NCI-H526 treated with DMSO at 0.1 percent for 48 hours (cell line): ENCODE measurements at places on chromosomes 5 and 9.
A peak's percentile ranks its signal among the peaks of the same experiment; 100 is the strongest.

DNA sequence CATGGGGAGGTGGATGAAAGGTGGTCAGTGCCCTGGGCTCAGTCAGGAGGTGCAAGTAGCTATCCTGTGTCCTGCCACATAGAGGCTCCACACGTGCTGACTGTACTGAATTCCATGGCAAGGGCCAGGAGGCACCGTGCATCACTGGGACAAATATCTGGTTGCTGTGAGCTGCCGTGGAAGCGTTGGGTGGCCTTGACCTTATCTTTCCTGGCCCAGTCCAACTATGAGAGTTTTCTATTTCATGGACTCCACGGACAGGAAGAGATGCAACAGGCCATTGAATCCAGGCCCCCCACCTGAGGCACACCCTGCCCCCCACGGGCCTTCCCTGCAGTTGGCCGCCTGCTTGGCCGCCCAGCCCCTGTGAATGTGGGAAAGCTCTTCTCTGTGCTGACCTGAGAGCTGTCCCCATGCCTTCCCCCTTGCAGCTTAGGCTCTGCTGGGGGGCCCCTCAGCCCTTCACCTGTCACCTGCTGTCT lies 1.7 kb downstream of the GRHPR start:
- no peak for DNase-seq

DNA sequence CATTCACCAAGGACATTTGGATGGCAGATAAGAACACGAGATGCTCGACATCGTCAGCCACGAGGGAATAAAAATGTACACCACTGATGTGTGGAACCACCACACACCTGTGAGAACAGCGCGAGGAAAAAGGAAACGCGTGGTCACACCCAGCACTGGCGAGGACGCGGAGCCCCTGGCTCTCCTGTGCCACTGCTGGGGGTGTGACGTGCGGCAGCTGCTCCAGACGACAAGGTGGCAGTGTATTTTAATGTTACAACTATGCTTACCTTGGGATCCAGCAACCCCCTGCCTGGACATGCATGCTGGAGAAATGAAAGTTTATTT lies 13.6 kb upstream of the CEP72 start:
- DNase-seq = no peak

DNA sequence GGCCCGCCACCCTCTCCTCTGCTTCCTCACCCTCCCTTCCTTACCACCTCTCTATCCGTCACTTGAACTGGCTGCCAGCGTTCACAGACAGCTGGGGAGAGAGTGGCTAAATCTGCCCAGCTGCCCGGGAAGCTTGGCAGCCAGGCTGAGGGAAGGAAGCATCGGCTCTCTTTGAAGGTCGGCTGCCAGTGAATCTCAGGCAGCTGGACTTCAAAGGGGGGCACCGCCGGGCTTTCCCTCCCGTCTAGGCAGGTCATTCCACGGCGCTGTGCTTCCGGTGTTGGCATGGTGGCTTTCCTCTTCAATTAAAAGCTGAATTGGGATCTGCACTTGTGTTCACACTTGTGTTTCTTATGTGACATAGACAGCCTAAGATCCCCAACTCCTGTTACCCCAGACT lies 174.0 kb downstream of the GDNF start:
- DNase-seq = no peak

DNA sequence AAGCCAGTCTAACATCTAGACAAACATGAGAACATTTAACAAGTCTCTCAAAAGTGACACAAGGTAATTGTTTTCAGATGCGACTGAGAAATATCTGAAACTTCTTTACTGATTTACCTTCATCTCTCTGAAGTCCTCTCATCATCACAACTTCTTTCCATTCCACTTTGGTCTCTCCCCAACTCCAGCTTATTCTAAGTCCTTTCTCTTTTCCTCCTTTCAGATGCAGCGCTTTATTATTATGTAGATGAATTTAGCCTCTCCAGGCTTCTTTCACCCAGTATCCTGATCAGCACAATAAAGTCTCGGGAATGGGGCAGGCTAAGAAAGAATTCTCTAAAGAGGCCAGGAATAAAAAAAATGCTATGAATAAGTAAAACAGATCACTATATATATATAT lies 128.0 kb downstream of the KCTD16 start:
- no peak for DNase-seq

DNA sequence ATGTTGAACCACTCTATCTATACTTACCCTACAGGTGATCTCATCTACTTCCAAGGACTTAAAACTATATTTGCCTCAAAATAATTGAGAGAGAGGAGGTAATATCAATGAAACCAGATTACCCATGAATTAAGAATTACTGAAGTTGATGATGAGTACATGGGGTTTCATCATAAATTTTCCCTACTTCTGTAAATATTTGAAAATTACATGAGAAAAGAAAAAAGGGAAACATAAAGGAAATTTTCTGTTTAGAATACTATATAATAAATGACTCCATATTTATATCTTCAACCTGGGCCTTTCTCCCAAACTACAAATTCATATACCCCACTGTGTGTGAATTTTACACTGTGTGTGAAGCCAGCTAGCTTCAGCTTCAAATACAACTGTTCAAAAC lies 2.6 kb downstream of the TSTD2 start:
- DNase-seq = no peak

GRCh38 chr5:176532795-176533194 lies 4.4 kb downstream of the RNF44 start:
- no peak for DNase-seq

DNA sequence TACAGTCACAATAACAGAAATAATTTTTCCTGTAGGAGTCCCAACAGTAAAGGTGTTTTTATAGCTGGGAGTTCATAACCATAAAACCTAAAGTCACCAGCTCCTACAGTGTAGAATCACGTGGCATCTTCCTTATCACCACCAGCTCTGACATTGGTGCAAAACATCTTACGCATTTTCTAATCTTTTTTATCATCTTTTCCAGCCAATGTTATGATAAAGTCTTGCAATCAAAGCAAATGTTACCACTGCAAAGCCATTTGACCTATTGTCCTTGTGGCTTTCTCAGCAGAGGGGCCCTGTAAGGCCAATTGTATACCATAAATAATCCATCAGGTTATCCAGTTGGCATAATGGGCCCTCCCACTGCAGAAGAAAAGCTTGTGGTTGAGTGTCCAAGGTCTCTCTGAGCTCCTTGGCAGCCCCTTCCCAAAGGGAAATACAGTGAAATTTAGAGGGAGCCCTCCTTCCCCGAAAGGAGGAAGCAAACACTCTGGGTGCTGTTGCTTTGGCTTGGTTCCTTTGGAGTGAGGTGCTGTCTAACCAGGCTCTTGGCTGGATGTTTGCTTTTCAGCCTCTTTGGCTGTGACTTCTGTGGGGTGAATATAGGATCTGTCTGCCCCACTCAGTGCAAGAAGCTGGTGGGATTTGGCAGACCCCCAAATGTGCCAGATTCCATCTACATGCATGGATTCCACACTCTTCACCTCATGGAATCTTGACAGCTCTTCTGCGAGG lies 29.3 kb upstream of the CPEB4 start:
- no peak for DNase-seq

DNA sequence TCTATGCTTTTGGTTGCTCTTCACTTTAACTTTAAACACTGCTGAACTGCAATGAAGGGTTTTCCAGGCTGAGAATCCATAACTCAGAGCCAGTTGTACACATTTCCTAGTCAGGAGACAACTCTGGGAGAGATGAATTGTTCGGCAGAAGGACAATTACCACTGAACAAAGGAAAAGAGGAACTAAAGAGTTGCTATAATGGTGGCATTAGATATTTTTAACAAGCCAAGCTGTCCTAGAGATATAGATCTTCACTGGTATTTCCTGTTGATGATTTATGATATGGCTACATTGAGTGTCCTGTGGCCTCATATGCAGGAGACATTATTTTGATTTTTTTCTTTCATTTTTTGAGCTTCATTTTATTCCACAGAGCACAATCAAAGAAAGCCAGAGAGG lies 219.1 kb upstream of the PCSK5 start:
- no peak for DNase-seq

DNA sequence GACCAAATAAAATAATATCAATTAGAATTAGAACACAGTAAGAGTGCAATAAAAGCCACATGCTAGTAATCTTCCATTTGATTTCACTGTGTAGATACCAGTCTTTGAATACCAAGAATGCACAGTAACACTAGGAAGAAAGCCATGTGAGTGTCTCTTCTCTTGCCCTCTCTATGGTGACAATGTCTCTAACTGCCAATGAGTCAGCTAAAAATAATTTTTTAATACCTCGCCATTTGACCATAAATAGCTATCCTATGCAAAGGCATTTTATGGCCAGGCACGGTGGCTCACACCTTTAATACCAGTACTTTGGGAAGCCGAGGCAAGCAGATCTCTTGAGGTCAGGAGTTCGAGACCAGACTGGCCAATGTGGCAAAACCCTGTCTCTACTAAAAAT lies 30.6 kb downstream of the EDIL3 start:
- DNase-seq = no peak

DNA sequence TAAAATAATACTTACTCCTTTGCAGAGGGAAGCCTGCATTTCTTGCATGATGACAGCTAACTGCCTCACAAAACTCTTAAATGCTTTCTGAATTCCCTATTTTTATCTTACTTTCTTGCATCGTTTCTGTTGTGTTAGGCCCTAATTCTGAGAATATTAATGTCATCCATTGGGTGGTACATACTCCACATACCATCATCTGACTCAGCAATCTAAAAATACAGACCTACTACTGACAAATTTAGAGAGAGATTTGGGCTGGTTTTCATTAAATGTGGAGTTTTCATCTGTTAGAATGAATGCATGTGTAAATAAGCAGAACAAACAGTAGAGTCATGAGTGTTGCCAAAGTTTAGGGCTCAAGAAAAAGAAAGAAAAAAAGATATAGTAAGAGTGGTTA lies 26.5 kb upstream of the KCNN2 start:
- DNase-seq = no peak

DNA sequence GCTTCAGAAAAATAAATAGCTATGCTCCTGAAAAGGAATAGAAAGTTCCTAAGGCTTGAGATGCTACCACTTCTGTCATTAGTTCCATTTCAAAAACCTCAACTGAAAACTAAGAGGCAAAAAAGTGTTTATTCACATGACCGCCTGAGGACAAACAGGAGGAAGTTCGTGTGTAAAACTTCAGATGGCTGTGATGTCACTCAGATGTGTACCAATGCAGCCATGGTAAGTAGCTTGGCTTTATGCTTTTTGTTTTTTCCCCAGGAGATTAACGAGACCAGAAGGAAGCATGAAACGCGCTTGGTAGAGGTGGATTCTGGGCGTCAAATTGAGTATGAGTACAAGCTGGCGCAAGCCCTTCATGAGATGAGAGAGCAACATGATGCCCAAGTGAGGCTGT lies 33.0 kb downstream of the LMNB1 start:
- no peak for DNase-seq

- DNase-seq = no peak
Measured at GRCh38 chr9:127132921-127133647, 10.6 kb upstream of the ANGPTL2 start.

- DNase-seq = no peak
Measured at GRCh38 chr9:111063332-111063731, 25.1 kb upstream of the LPAR1 start.

DNA sequence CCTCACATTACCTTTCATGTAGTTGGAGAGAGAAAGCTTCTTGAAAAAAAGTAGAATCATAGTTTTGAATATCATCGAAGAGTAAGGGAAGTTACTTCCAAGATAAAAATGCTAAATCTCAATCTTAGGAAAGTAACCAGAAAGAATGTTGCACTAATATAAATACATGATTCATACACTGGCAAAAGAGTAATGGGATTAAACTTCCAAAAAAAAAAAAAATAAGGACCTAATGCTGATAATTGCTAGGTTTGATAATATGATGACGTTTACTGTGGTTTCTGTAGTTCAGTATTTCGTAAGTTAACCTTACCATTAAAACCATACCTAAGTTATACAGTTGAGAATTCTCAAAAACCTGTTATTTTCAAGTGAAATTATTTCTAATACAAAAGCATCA lies 573.8 kb upstream of the CDH9 start:
- no peak for DNase-seq

DNA sequence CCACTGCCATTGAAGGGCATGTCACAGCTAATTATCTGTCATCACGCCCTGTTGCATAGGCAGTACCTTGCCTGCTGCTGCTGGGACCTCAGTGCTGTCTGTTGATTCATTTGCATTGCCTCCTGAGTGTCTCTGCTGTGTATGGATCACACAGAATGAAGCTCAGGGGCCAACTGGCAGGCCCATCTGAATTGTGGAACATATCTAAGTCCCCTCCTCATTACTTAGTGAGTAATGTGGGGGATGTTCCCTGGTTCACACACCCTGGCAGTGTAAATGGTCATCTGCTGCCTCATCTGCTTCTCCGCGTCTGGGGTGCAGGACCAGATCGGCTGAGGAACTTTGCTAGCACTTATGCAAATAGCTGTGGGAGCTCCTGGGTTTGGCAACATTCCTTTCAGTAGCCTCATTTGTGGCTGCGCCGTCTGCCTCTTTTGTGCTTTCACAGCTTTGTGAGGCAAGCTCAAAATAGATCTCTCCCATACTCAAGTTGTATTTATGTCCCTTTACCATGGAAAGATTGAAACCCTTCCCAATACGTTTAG lies 25.4 kb downstream of the TYRP1 start:
- peak; percentile 90 for DNase-seq

GRCh38 chr5:54390539-54391031 lies 64.9 kb upstream of the HSPB3 start:
- DNase-seq = no peak

- no peak for DNase-seq
Measured at GRCh38 chr9:90103771-90104170, 499.0 kb downstream of the GADD45G start.

- no peak for DNase-seq
Measured at GRCh38 chr9:136140966-136141365, 22.3 kb upstream of the TMEM250 start.

GRCh38 chr9:37949576-37949975 lies 45.6 kb upstream of the SLC25A51 start:
- DNase-seq = no peak

DNA sequence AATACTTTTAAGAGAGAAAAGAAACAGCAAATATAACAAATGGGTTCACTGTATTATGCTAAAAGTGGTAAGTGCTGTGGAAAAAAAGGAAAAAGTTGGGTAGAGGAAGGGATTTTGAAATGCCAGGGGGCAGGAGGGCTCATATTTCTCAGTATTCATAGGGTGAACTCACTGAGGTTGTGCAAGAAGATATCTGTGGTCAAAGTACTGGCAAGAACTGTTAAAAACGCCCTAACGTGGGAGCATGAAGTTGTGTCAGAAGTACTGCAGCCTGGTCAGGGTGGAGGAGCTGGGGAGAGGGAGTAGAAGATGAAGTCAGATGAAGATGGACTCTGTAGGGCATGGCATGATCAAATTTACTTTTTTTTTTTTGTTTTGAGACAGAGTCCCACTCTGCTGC lies 31.2 kb upstream of the SLC28A3 start:
- DNase-seq = no peak
